Upper lobe of right lung (tissue), 1 donor: ENCODE measurements at places on chromosomes 1 and 21.

- H3K4me3 ChIP-seq = no peak overlapping the region
- peaks cover 5% of the 10 kb centered on the region for H3K4me1 ChIP-seq
- no peak overlapping the region for H3K27ac ChIP-seq
- no peak for DNase-seq
These were observed 12.6 kb upstream of the PPM1J start for GRCh38 chr1:112727716-112728115.

GRCh38 chr1:229365569-229365968, 22.7 kb upstream of the CCSAP start:
- H3K27ac ChIP-seq = no peak overlapping the region
- peaks cover 20% of the 10 kb centered on the region for H3K27me3 ChIP-seq
- H3K36me3 ChIP-seq = no peaks in the 10 kb centered on the region

DNA sequence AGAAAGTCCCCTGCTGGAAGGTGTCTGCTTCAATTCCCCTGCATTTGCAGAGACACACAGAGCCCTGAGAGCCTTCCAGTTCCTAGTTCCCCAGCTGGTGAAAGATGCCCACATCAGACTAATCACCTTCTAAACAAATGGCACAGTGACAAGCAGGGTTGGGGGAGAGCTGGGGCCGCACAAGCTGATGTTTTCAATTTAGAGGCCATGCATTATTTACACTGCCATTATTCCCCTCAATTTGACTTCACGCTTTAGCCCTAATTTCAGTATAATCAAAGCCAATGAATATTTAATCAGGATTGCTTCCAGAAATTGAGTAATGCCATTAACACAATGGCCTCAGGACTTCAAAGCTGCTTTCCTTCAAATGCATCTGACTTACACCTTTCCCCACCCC, 81.5 kb downstream of the BEND5 start:
- no peaks in the 10 kb centered on the region for H3K36me3 ChIP-seq
- no peak overlapping the region for H3K4me3 ChIP-seq
- DNase-seq = no peak
- H3K27ac ChIP-seq = no peak overlapping the region
- no peaks in the 10 kb centered on the region for H3K27me3 ChIP-seq
- H3K4me1 ChIP-seq = no peaks in the 10 kb centered on the region

GRCh38 chr1:112524251-112524650, 15.5 kb downstream of the WNT2B start:
- H3K4me1 ChIP-seq = no peaks in the 10 kb centered on the region
- no peak overlapping the region for H3K4me3 ChIP-seq
- H3K27ac ChIP-seq = no peak overlapping the region
- H3K27me3 ChIP-seq = no peaks in the 10 kb centered on the region

GRCh38 chr1:201116091-201116490, 3.9 kb upstream of the CACNA1S start:
- DNase-seq = no peak
- H3K27ac ChIP-seq = no peak overlapping the region
- H3K4me3 ChIP-seq = no peak overlapping the region
- peaks cover 10% of the 10 kb centered on the region for H3K4me1 ChIP-seq

DNA sequence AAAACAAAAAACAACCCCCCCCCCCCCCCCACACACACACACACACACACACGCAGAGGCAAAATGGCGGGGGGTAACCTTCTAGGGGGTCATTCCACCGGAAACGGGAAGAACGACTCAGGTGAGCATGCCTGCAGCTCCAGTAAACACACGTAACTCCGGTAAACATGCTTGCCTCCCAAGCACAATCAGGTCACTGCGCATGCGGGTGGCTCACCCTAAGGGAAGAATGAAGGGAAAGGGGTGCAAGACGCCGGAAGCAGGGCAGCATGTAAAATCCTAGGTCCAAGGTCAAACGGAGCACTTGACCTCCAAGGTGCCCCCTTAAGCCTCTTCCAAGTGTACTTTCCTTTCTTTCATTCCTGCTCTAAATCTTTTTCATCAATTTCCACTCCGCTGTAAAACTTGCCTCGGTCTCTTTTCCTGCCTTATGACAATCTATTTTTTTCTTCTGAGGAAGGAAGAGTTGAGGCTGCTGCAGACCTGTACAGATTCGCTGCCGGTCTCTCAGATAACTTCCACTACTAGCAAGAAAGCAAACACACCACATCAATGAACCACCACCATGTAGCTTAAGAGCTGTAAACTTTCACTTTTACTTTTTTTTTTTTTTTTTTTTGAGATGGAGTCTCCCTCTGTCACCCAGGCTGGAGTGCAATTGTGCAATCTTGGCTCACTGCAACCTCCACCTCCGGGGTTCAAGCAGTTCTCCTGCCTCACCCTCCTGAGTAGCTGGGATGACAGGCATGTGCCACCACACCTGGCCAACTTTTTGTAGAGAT, 21.0 kb upstream of the CBR3 start:
- peak; percentile 94 for DNase-seq
- H3K27me3 ChIP-seq = no peaks in the 10 kb centered on the region
- H3K36me3 ChIP-seq = no peaks in the 10 kb centered on the region
- H3K4me3 ChIP-seq = peak overlapping the region; percentile 49
